Camera-type eye (tissue), 1 donor: ENCODE measurements at places on chromosomes 2 and 18. TPM values are rescaled to one million over a fixed set of nuclear protein-coding genes. Genes with fewer than 3 reads are reported as not detected.

The NYAP2 gene
- total RNA-seq: 8.2 TPM

The ST8SIA3 gene
- total RNA-seq: 5.5 TPM

The RPRM gene
- 10.5 TPM for total RNA-seq

The MGAT4A gene
- total RNA-seq: 38.6 TPM

The AGAP1 gene
- total RNA-seq: 117 TPM

The CDH7 gene
- total RNA-seq: 40.7 TPM

The INHBB gene
- total RNA-seq: 25.7 TPM

The ASAP2 gene
- 54.6 TPM for total RNA-seq

The TLX2 gene
- 0.93 TPM for total RNA-seq

The TCF23 gene
- total RNA-seq: 0.11 TPM

The DLX1 gene
- 0.88 TPM for total RNA-seq

The YWHAQ gene
- 314 TPM for total RNA-seq

The COLEC11 gene
- total RNA-seq: 2.7 TPM

The SLC30A3 gene
- 0.27 TPM for total RNA-seq

The IHH gene
- total RNA-seq: 3.8 TPM

The SLC4A5 gene
- total RNA-seq: 36.3 TPM

The RGPD3 gene
- total RNA-seq: 1.3 TPM

The PPP1R1C gene
- total RNA-seq: 9.6 TPM

The FECH gene
- 47.3 TPM for total RNA-seq

The VIT gene
- 38.7 TPM for total RNA-seq

The RAPGEF4 gene
- total RNA-seq: 29.5 TPM

The SLC38A11 gene
- 52.7 TPM for total RNA-seq

The EDAR gene
- total RNA-seq: 0.66 TPM

The FAM228A gene
- 1.6 TPM for total RNA-seq

The PLCL1 gene
- total RNA-seq: 19.9 TPM

The ZNG1B gene
- 59.5 TPM for total RNA-seq

The MATN3 gene
- 0.93 TPM for total RNA-seq

The C2orf72 gene
- total RNA-seq: 4.9 TPM

The CFC1 gene
- 0.55 TPM for total RNA-seq

The ITGB6 gene
- 12.7 TPM for total RNA-seq

The TTC21B gene
- total RNA-seq: 109 TPM

The EPB41L3 gene
- total RNA-seq: 103 TPM

The MTLN gene
- 18.3 TPM for total RNA-seq

The NEUROD1 gene
- 188 TPM for total RNA-seq

The SPDYA gene
- 3.7 TPM for total RNA-seq

The LOXHD1 gene
- total RNA-seq: 0.77 TPM

The IL36A gene
- total RNA-seq: not detected

The EIF2AK3 gene
- total RNA-seq: 35.7 TPM

The ARHGEF33 gene
- total RNA-seq: 3.7 TPM

The B4GALT6 gene
- 11.7 TPM for total RNA-seq

The POTEF gene
- total RNA-seq: not detected

The EFEMP1 gene
- total RNA-seq: 228 TPM

The HOXD8 gene
- 2.1 TPM for total RNA-seq

The CHRNG gene
- 2.0 TPM for total RNA-seq

The MC4R gene
- 1.2 TPM for total RNA-seq

The SERPINB11 gene
- 0.93 TPM for total RNA-seq

The CRYGA gene
- total RNA-seq: 885 TPM
